Activated CD8-positive, alpha-beta memory T cell treated with anti-CD3 and anti-CD28 coated beads, Interleukin-2, amount 10 ng/mL, durations not matched to agents 7 days and 5 days (primary cell): ENCODE measurements at places on chromosomes 16 and 17. TPM values are rescaled to one million over a fixed set of nuclear protein-coding genes. Genes with fewer than 3 reads are reported as not detected.
A peak's percentile ranks its signal among the peaks of the same experiment; 100 is the strongest.

Gene CORO7
- 246 TPM for total RNA-seq

GRCh38 chr16:47734987-47735594 is 274.0 kb downstream of the PHKB start:
- no peak overlapping the region for H3K27ac ChIP-seq
- H3K36me3 ChIP-seq, result no peaks in the 10 kb centered on the region
- no peak for DNase-seq

GRCh38 chr16:80167657-80168390 is 373.0 kb upstream of the DYNLRB2 start:
- no peak overlapping the region for H3K4me3 ChIP-seq
- H3K27me3 ChIP-seq, result no peaks in the 10 kb centered on the region
- no peak for DNase-seq
- H3K36me3 ChIP-seq, result no peaks in the 10 kb centered on the region
- no peaks in the 10 kb centered on the region for H3K4me1 ChIP-seq

DNA sequence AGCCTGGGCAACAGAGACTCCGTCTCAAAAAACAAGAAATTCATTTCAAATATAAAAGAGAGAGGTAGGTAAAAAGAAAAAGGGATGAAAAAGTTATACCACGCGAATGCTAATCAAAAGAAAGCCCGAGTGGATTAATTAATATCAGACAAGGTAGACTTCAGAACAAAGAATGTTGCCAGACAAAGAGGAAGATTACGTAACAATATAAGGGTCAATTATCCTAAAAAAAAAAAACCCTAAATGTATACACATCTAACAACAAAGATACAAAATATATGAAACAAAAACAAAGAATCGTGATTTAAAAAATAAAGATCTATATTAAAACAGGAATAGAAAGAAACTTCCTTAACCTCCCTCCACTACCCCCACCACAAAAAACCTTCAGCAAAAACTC is 44.1 kb downstream of the CCDC57 start:
- H3K36me3 ChIP-seq, result peaks cover 10% of the 10 kb centered on the region
- no peak overlapping the region for H3K4me3 ChIP-seq
- H3K27ac ChIP-seq, result no peak overlapping the region
- no peaks in the 10 kb centered on the region for H3K27me3 ChIP-seq

Gene TP53I13
- 97.0 TPM for total RNA-seq

Gene KDM6B
- 31.9 TPM for total RNA-seq

DNA sequence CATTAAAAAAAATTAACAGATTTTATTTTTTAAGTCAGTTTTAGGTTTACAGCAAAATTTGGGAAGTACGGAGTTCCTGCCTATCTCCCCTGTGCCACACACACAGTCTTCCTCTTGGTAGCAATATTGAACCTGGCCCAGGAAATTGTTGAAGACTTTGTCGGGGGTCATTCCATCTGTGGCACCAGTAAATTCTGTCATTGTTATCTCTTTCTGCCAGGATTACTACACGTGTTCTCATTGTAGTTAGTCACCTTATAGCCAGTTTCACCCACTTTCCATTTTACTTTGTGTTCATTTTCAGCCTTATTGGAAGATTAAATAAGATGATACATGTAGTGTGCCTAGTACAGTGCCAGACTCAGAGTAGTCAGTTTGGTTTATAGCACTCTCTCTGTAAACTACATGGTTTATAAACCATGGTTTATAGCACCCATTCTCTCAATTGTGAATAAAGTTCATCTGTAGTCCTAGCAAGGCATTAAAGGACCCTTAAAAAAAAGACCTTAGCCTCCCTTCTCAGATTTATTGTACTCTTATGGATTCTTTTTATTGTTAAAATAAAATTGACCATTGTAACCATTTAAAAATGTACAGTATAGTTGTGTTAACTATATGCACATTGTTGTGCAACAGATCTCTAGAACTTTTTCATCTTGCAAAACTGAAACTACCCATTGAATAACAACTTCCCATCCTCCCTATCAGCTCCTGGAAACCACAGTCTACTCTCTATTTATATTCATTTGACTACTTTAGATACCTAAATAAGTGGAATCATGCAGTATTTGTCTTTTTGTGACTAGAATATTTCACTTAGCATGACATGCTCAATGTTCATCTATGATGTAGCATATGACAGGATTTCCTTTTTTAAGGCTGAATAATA is 36.1 kb downstream of the NLK start:
- no peak overlapping the region for H3K27ac ChIP-seq
- H3K36me3 ChIP-seq, result peaks cover 14% of the 10 kb centered on the region
- H3K4me3 ChIP-seq, result no peak overlapping the region

DNA sequence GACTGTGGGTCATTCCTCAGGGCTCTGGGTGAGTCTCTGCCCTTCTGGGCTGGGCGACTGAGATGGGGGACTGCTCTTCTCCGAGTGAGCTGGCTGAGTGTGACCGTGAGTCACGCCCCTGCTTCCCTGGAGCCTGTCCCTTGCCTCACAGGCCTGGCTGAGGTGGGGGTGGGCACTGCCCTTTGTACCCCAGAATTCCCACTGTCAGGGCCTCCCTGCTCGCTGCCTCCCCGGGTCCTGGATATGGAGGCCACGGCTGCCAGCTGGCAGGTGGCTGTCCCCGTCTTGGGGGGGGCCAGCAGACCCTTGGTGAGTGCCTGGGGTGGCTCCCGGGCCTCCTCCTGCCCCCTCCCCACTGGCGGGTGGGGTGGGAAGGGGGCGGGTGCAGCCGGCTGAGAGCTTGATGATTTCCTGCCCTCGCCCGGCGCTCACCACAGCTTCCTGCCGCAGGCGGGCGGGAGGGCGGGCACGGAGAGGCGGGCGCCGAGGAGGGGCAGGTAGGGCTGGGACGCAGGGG is at the start of gene LAT:
LAT (plus strand) TSS at position 434 of the 517 bp plus-strand sequence. CDS start 366 bp downstream, outside the sequence.
- H3K4me1 ChIP-seq, result peaks cover 44% of the 10 kb centered on the region
- DNase-seq, result peak; percentile 88
- H3K4me3 ChIP-seq, result peak within 1 kb of the TSS; percentile 100
- H3K27ac ChIP-seq, result peak within 1 kb of the TSS; percentile 98
- H3K36me3 ChIP-seq, result peaks cover 65% of the 10 kb centered on the region
- H3K27me3 ChIP-seq, result no peaks in the 10 kb centered on the region

GRCh38 chr16:24540602-24541210 is 1.3 kb downstream of the RBBP6 start:
- peaks cover 38% of the 10 kb centered on the region for H3K36me3 ChIP-seq
- peaks cover 43% of the 10 kb centered on the region for H3K4me1 ChIP-seq
- peak overlapping the region; percentile 96 for H3K27ac ChIP-seq
- peak overlapping the region; percentile 95 for H3K4me3 ChIP-seq

DNA sequence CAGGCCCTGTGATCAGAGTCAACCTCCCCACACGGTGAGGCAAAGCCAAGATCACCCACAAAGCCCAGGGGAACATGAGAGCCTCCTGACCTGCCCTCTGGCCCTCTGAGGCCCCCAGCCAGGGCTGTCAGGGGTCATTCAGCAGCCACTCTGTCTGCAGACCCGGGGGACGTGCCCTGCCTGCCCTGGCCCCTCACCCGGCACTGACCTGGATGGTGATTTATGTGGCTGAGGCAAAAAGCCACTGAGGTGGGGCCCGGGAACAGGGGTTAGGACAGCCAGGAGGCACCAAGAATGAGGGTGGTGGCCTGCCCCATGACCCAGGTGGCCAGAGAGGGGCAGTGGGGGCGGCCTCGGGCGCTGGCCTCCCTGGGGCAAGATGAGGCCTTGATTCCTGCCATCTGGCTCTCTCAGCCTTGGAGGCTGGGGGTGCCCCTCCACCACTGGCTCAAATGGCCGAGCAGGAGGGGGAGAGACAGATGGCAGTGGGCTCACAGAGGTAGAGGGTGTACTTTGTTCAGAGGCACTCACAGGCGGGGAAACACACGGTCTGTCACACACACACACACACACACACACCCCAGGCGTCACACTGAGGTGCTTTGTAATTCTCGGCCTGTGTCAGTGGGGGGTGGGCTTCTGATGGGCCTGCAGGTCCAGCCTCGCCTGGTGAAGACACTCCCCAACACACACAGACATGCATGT is 174.0 kb upstream of the GSE1 start:
- no peaks in the 10 kb centered on the region for H3K4me1 ChIP-seq
- H3K27me3 ChIP-seq, result no peaks in the 10 kb centered on the region
- no peaks in the 10 kb centered on the region for H3K36me3 ChIP-seq
- DNase-seq, result no peak
- no peak overlapping the region for H3K4me3 ChIP-seq
- no peak overlapping the region for H3K27ac ChIP-seq

Gene KRT24
- total RNA-seq, result not detected

DNA sequence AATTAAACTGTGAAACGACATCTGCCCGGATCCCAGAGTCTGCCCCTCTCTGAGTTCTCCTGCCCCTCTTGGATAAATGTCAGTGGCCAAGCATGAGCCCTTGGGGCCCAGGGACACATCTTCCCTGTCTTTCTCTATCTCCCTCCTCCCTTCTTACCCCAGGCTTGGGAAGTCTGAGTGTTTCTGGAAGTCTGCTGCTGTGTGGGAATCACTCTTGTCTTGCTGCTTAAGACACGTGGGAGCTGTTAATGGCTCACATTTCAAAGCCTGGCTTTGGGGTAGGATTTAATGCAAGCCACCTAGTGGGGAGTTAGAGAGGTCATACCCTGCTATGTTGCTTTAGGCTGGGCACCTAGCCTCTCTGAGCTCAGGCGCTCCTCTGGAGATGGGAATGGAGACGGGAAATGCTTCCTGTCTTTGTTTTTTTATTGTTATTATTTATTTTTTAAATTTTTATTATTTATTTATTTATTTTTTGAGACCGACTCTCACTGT is 218.5 kb upstream of the CIBAR2 start:
- no peaks in the 10 kb centered on the region for H3K36me3 ChIP-seq
- H3K4me1 ChIP-seq, result peaks cover 6% of the 10 kb centered on the region
- H3K27ac ChIP-seq, result no peak overlapping the region
- H3K27me3 ChIP-seq, result peaks cover 31% of the 10 kb centered on the region

Gene LRRC37A
- 2.5 TPM for total RNA-seq

GRCh38 chr16:17447101-17447569 is 23.6 kb downstream of the XYLT1 start:
- DNase-seq, result no peak
- H3K36me3 ChIP-seq, result peaks cover 21% of the 10 kb centered on the region
- peaks cover 41% of the 10 kb centered on the region for H3K4me1 ChIP-seq
- no peak overlapping the region for H3K4me3 ChIP-seq

GRCh38 chr17:80890196-80890920 is 101.3 kb upstream of the CHMP6 start:
- no peaks in the 10 kb centered on the region for H3K27me3 ChIP-seq
- peak overlapping the region; percentile 85 for H3K4me3 ChIP-seq
- H3K4me1 ChIP-seq, result peaks cover 76% of the 10 kb centered on the region
- peak; percentile 65 for DNase-seq

- H3K4me3 ChIP-seq, result no peak overlapping the region
- H3K27me3 ChIP-seq, result peaks cover 22% of the 10 kb centered on the region
- DNase-seq, result peak; percentile 55
These were observed 6.0 kb upstream of the TPPP3 start for GRCh38 chr16:67399218-67399733.

GRCh38 chr16:10876799-10877341 is at the start of gene CIITA:
Gene CIITA (plus strand): TSS chr16:10877202. CDS start chr16:10877331, 129 bp downstream.
- peaks cover 74% of the 10 kb centered on the region for H3K4me1 ChIP-seq
- peak within 1 kb of the TSS; percentile 92 for H3K27ac ChIP-seq
- H3K27me3 ChIP-seq, result no peaks in the 10 kb centered on the region

- no peak for DNase-seq
- no peak overlapping the region for H3K27ac ChIP-seq
- no peaks in the 10 kb centered on the region for H3K4me1 ChIP-seq
These were observed 19.0 kb upstream of the MON1B start for GRCh38 chr16:77171745-77172635.

Gene PIRT
- total RNA-seq, result not detected

- no peak overlapping the region for H3K27ac ChIP-seq
- H3K36me3 ChIP-seq, result no peaks in the 10 kb centered on the region
- DNase-seq, result no peak
- peaks cover 56% of the 10 kb centered on the region for H3K27me3 ChIP-seq
These were observed 10.8 kb upstream of the SLC13A5 start for GRCh38 chr17:6724009-6724408.

GRCh38 chr16:87580855-87581261 is 21.4 kb upstream of the JPH3 start:
- H3K4me3 ChIP-seq, result no peak overlapping the region
- no peaks in the 10 kb centered on the region for H3K36me3 ChIP-seq
- no peak overlapping the region for H3K27ac ChIP-seq
- no peak for DNase-seq
- H3K27me3 ChIP-seq, result peaks cover 36% of the 10 kb centered on the region

Gene MGAT5B
- 0.18 TPM for total RNA-seq

GRCh38 chr16:86038926-86039310 is 140.0 kb downstream of the IRF8 start:
- no peaks in the 10 kb centered on the region for H3K36me3 ChIP-seq
- peak; percentile 55 for DNase-seq
- H3K27ac ChIP-seq, result no peak overlapping the region
- H3K4me1 ChIP-seq, result peaks cover 6% of the 10 kb centered on the region
- H3K4me3 ChIP-seq, result no peak overlapping the region

GRCh38 chr16:79069121-79069520 is 531.4 kb downstream of the MAF start:
- no peak overlapping the region for H3K27ac ChIP-seq
- H3K27me3 ChIP-seq, result peaks cover 8% of the 10 kb centered on the region
- H3K36me3 ChIP-seq, result no peaks in the 10 kb centered on the region

DNA sequence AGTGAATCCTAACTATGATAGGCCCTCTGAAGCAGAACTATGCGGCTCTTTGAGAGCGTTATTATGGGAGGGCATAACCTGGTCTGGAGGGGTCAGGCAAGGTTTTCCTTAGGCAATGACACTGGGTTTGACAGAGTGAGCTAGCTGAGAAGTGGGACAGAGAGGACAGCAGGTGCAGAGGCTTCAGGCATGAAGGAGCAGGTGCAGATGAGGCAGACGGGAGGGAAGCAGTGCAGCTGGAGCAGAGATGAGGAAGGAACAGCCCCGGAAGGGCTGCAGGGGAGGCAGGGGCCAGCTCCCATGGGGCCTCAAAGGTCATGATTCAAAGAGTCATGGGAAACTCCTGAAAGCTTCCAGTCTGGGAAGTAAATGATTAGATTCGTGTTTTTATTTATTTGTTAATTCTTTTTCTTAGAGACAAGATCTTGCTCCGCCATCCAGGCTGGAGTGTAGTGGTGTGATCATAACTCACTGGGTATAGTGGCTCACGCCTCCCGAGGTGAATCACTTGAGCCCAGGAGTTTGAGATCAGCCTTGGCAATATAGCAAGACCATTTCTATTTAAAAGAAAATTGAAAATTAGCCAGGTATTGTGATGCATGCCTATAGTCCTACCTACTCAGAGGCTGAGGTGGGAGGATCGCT is 5.4 kb downstream of the MARCHF10 start:
- no peak overlapping the region for H3K4me3 ChIP-seq
- H3K4me1 ChIP-seq, result no peaks in the 10 kb centered on the region
- no peaks in the 10 kb centered on the region for H3K36me3 ChIP-seq
- peak; percentile 25 for DNase-seq
- peaks cover 48% of the 10 kb centered on the region for H3K27me3 ChIP-seq
- H3K27ac ChIP-seq, result no peak overlapping the region
